ENCODE measurements at places on chromosomes 12 and 14. TPM values are rescaled to one million over a fixed set of nuclear protein-coding genes. Genes with fewer than 3 reads are reported as not detected.

MANSC4 gene
- polyA plus RNA-seq, result not detected

CAPS2 gene
- polyA plus RNA-seq, result 1.5 TPM

GPR137C gene
- 16.9 TPM for polyA plus RNA-seq

LRTM2 gene
- polyA plus RNA-seq, result not detected

TNS2 gene
- polyA plus RNA-seq, result not detected

PRB2 gene
- polyA plus RNA-seq, result not detected

COCH gene
- 53.1 TPM for polyA plus RNA-seq

GCH1 gene
- not detected for polyA plus RNA-seq

SCN8A gene
- 30.8 TPM for polyA plus RNA-seq

EID3 gene
- 6.9 TPM for polyA plus RNA-seq

LUM gene
- not detected for polyA plus RNA-seq

Data from Purkinje cell (primary cell).